ENCODE measurements at places on chromosomes 13 and 19. TPM values are rescaled to one million over a fixed set of nuclear protein-coding genes. Genes with fewer than 3 reads are reported as not detected.

RNF225 gene
- total RNA-seq: not detected

RHPN2 gene
- total RNA-seq: 1.3 TPM

ERICH4 gene
- total RNA-seq: not detected

ZNF554 gene
- 7.3 TPM for total RNA-seq

PINLYP gene
- 5.0 TPM for total RNA-seq

TMEM86B gene
- 1.1 TPM for total RNA-seq

CEACAM19 gene
- 2.8 TPM for total RNA-seq

PPP5C gene
- total RNA-seq: 42.6 TPM

ZSCAN1 gene
- total RNA-seq: 0.35 TPM

CPAMD8 gene
- total RNA-seq: 3.2 TPM

PLEKHF1 gene
- 7.0 TPM for total RNA-seq

CALR3 gene
- not detected for total RNA-seq

ZNF675 gene
- 8.6 TPM for total RNA-seq

ZNF253 gene
- 15.5 TPM for total RNA-seq

ZNF667 gene
- 8.1 TPM for total RNA-seq

GJB2 gene
- total RNA-seq: 1.3 TPM

MAST1 gene
- 0.09 TPM for total RNA-seq

LHFPL6 gene
- total RNA-seq: 72.6 TPM

NOVA2 gene
- total RNA-seq: 0.98 TPM

PPM1N gene
- total RNA-seq: 0.18 TPM

MATK gene
- 0.62 TPM for total RNA-seq

KLK3 gene
- not detected for total RNA-seq

Data from muscle of leg (tissue), 16 donors.